ENCODE measurements at places on chromosomes 1 and 21.

GRCh38 chr21:33432496-33432895 is 29.3 kb downstream of the IFNGR2 start:
- DNase-seq, result no peak

- DNase-seq, result no peak
Observed at GRCh38 chr1:28256197-28256827, 3.0 kb upstream of the SESN2 start.

DNA sequence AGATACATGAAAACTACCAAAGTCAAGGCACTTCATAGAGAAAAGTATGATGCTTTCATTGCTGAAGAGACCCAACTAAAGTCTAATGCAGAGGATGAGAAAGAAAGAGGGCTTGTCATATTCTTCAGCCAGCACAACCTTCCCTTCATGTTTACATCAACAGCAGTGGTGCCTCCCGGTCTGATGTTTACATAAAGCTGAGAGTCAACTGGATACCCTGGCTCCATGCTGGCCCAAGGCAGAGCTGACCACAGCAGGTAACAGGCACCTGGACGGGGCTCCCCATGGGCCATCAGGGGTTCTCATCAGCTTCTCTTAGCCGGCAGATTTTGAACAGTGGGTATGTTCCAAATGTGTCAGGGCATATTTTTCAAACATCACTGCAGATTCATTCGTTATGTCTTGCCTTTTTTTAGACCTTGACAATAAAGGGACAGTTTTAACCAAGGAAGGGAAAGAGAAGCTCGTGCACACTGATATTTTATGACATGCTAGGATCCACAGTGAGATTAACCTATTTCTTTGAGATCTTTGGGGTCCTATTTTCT is 117.1 kb downstream of the NRIP1 start:
- no peak for DNase-seq

DNA sequence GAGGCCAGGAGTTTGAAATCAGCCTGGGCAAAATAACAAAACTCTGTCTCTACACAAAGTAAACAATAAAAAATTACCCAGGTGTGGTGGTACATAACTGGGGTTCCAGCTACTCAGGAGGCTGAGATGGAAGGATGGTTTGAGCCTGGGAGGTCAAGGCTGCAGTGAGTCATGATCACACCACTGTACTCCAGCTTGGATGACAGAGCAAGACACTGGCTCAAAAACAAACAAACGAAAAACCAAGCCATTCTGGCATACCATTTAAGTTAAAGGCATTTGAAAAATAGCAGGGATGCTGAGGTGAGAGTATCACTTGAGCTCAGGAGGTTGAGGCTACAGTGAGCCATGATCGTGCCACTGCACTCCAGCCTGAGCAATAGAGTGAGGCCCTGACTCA is 5.3 kb upstream of the ALDH9A1 start:
- no peak for DNase-seq

- no peak for DNase-seq
Observed at GRCh38 chr1:203726417-203726867, 38.5 kb upstream of the LAX1 start.

DNA sequence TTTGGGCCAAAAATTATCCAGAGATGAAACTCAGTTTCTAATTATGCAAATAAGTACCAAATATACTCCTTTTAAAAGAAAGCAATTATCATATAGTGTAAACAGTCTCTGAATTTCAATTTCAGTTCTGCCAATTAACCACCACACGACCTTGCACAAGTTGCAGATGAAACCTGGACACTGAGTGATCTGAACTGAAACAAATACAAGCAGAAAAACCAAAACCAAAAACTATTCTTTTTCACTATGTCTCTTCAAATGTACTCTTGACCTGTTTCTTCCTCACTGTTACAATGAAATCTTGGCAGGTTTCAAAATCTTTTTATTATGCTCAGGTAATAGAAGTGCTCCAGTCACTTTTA is 79.2 kb downstream of the TYW3 start:
- no peak for DNase-seq

DNA sequence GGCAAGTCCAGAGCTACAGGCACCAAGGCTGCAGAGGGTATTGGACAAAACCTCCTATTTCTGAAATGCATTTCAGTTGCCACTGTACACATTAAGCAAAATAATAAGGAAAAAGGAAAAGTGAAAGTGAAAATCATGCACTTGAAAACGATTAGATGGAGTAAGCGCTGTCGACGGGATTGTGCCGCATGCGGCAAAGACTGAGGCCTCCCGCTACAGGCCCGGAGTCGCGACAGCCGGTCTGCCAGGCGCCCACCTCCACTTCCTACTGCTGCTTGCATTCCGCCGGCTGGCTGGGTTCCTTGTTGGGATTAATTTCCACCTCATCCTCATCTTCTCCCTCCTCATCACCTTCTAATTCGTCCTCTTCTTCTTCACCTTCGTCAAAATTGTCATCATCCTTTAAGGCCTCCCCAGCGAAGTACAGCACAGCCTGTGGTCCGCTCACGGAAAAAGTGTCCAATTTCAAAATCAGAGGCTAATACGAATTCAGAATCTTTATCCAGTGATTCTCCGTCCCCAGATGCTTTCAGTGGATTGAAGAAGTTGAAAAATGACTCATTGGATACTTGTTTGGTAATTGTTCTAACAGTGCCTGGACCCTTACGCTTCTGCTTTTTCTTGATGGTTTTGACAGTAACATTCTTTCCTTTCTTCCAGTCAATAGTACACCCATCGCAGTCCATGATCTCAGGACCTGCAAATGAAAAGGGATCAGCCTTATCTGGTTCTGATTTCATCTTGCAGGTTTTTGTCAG is 38.0 kb downstream of the CD58 start:
- no peak for DNase-seq

GRCh38 chr1:171158551-171158950 is 26.5 kb upstream of the FMO2 start:
- no peak for DNase-seq

- DNase-seq, result no peak
Observed at GRCh38 chr21:31526040-31526439, 133.5 kb upstream of the SOD1 start.

DNA sequence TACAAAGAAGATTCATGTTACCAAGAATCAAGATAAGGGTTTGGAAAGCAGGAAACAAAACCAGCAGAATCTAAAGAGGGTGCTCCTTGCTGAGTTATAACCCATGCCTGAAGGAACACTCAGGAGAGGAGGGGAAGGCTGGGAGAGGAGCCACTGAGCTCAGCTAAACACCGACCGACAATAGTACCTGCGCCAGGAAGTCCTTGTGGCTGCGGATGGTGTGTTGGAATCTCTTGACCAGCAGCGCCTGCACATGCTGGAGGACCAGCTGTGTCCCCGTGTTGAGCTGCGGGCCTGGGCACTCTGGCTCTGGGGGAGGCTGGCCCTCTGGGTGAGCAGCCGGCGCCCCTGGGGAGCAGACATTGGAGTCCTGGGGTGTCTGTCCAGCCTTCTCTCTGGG is 89.4 kb downstream of the ABCA4 start:
- DNase-seq, result no peak

DNA sequence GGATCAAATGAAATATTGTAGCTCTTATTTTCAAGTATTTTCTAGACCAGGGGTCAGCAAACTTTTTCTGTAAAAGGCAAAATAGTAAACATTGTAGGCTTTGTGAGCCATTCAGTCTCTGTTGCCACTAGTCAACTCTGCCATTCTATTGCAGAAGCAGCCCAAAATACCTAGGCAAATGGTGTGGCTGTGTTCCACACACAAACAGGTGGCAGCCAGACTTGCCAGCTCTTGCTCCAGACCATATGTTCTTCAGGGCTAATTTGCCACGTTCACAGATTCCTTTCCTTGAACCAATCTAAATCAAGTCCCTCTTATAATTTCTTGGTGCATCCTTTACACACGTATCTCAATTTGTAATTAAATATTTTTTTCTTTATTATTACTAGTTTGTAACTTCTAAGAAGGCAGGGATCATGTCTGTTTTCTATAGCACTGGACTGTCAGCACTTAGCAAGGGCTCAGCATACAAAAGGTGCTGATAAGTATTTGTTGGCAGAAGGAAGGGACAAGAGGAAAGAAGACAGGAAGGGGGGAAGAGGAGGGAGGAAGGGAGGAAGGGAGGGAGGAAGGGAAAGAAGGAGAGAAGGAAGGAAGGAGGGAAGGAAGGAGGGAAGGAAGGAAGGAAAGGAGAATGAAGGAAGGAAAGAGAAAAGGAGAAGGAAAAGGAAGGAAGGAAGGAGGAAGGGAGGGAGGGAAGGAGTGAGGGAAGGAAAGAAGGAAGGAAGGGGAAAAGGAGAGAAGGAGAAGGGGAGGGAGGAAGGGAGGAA is 106.5 kb upstream of the EDEM3 start:
- no peak for DNase-seq

- no peak for DNase-seq
Observed at GRCh38 chr1:59605184-59605583, 209.6 kb upstream of the HOOK1 start.

DNA sequence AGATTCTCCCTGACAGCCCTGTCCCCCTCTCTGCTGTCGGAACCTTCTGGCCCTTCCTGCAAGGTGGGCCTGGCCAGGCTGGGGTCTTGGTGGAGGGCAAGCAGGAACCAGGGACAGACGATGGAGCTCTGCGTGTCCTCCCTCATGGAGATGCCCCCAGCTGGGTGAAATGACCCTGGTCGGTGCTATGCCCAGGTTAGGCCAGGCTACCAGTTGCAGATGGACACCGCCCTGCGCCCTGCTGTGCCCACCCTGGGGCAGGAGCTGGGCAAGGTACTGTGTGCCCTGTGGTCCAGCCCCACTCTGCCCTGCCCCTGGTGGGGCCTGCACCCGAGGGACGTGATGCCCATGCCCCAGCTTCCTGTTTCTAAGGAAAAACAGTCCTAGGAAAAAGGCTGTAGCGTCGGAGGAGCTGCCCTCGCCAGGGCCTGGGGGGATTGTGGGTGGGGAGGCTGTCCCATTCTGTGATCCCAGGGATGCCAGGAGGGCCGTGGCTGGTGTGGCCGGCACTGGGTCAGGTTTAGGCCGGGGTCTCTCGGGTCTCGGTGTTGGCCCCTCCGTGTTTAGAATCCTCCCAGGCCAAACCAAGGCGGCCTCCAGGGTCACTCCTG is 77.6 kb downstream of the MORN1 start:
- no peak for DNase-seq

DNA sequence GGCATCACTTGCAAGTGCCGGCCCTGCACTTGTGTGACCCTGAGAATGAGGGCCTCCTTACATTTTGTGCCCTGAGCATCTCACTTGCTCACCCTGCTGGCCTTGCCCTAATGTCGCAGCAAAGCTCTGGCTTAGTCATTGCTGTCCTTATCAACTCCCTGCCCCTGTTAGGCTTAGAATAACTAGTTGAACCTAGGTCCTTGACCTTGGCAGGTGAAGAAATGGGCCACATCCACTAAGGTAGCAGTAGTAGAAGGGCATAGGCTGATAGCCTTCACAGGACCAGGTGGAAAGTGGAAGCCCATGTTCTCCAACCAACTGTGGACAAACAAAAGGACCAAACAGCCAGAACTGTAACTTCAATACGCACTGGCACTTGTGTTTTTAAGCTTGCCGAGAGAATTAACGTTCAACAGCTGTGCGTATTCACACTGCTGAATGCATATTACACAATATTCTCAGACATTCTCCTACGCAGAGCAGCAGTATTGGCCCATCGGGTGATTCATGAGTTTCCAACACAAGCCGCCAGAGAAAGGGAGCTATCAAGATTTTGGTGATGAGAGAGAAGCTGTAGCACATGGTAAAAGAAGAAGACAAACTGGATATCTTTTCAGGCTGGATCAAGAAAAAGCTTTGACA is 27.7 kb upstream of the PTGFRN start:
- peak; percentile 86 for DNase-seq

DNA sequence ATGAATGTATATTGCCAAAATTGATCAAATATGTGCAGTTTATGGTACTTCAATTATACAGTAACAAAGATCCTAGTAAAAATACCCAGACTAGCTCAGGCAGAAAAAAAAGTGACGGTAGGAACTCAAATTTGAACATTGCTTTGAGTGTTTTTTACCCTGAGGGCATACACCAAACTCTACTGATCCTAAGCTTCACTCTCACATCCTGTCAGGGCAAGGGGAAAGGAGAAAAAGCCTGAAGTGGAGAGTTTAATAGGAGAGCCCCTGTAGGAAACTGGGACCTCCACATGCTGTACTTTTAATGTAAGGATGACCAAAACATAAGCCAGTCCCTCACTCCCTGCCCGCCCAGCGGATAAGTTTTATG is 59.8 kb upstream of the GNG12 start:
- no peak for DNase-seq

- DNase-seq, result peak; percentile 82
Observed at GRCh38 chr1:222392556-222392955, 155.3 kb downstream of the HHIPL2 start.

DNA sequence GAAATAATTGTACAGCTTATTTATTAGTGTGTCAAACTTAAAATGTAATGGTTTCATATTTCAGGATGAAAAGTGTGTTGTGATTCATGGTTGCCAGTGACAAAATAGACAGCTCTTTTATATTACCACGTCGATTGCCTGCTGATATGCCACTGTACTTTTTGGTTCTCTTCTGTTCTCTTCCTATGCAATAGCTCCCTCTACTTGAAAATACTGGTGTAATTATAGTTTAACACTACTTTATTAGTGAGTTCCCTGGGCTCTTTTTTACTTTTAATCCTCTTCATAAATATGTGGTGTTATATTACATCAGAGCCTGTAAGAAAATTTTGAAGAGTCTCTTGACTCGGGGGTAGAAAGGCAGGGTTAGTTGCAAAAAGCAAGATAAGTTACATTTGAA is 111.3 kb downstream of the PATJ start:
- DNase-seq, result peak; percentile 43

GRCh38 chr1:193438312-193438711 is 251.9 kb upstream of the B3GALT2 start:
- no peak for DNase-seq

DNA sequence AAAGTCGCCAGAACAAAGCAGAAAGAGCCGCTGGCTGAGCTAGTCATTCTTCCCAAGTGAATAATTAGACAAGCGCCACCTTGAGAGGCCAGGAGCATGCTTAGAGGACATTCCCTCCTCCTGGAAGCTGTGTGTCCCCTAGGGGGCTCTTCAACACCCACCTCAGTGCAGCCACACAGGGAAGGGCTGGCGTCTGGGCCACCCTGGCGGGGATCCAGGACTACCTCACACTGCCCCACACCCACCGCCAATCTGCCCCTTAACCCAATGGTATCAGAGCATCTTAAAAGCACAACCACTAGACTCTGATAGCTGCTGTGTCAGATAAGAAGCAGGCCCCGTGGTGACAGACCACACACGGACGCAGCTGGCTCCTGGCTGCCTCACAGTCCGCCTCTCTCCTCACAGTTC is 24.9 kb downstream of the SETD4 start:
- DNase-seq, result no peak

DNA sequence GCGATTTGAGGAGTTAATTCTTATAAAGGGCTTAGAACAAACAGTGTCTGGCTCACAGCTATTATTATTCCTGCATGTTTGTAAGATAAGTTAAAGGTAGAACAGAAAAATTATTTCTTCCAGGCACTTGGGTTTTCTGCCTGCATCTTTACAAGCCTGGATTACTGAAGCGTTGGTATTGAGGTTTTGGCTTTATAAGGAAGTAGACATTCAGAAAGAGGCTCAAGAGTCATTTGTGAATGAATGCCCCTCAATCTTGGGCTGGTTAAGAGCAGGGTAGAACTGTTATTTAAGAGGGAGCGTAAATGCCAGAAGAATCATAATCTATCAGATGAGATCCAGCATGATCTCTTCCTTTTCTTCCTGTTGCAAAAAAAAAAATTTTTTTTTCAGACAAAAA is 77.3 kb upstream of the ARID1A start:
- DNase-seq, result no peak

- DNase-seq, result no peak
Observed at GRCh38 chr21:21297211-21297610, 299.0 kb downstream of the NCAM2 start.

All from fibroblast of skin of right quadriceps (primary cell).